ENCODE measurements at places on chromosomes 12 and 14.
A peak's percentile ranks its signal among the peaks of the same experiment; 100 is the strongest.

DNA sequence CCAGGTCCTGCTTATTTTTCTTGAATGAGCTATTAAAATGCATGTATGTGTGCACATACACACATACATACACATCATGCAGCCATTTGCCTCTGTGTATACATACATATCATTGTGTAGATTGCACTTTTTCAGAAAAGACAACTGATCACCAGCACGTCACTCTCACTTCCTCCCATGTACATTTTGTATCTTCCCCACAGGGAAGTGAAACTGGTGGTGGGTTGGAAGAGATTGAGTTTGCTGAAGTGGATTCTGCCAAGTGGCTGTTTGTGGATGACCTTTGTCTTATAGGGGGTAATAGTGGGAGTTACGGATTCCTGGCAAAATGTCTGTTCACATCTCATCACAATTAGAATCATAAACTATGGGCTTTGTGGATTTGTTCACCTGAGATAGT is 448.6 kb downstream of the RAD51B start:
- DNase-seq, result no peak

DNA sequence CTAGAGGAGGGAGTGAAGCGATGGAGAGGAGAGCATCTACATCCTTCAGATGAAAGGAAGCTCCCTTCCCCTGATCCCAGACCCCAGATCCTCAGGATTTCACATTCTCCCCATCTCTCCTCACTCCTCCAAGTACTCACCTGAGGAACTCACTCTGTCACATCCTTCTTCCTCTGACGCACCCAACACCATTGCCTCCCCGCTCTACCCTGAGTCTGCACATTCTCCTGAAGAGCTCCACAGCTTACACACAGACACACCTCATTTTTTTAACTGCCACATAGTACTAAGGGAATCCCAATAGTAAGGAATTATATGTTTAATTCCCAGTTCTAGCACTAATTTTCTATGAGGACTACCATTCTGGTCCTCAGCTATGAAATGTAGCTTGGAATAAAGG is 16.3 kb upstream of the METTL17 start:
- DNase-seq, result no peak

DNA sequence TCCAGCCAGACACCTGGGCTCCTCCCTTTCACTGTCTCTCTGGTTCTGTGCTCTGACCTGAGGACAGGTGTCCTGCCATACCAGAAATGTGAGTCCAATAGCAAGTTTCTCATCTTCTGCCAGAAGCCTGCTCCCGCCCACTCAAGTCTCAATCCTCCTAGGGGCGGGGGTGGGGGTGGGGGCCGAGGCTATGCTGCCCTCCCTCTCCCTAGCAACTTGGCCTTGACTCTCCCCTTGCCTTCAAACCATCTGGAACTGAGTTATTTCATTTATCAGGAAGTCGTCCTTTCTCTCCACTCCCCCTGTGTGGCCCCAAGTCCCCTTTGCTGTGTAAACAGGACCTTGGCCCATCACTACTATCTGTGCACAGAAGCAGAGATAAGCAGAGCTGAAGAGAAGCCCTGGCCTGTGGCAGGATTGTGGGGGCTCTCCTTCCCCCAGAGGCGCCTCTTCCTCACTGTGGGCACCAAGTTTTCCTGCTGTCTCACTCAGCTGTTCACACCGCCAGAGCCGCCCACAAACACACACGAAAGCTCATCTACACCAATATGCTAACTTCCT is 117.1 kb downstream of the DPF3 start:
- no peak for DNase-seq

DNA sequence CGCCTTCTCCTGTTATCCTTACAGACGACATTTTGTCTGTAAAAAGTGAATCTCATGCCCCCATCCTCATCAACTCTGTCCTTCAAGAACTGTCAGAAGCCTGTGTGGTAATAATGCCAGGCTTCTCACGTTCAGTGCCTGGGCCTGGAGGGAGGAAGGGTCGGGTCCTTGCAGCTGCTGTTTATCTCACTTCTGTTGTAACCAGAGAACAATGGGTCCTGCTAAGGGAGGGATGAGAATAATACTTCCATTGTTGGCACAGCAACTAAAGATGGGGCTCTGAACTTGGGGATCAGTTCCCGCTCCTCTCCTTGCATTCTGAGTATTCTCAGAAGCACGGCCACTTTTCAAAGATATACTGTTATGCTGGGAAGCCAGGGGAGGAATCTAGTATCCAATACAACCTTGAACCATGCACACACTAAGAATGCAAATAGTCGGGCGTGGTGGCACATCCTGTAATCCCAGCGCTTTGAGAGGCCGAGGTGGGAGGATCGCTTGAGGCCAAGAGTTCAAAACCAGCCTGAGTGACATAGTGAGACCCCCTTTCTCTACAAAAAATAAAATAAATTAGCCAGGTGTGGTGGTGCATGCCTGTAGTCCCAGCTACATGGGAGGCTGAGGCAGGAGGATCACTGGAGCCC is 38.8 kb upstream of the NINJ2 start:
- DNase-seq, result no peak

- DNase-seq, result no peak
These were observed at the start of gene MMP14 for GRCh38 chr14:22836301-22837113. Gene MMP14 (plus strand): TSS chr14:22836585. CDS start chr14:22836818, 233 bp downstream.

- peak; percentile 86 for DNase-seq
These were observed at the start of gene SGPP1 for GRCh38 chr14:63727736-63728728. Gene SGPP1 (minus strand): TSS chr14:63728065. CDS start chr14:63727944, 121 bp downstream.

GRCh38 chr14:33556382-33557121 is 394.3 kb downstream of the EGLN3 start:
- DNase-seq, result no peak

- DNase-seq, result no peak
These were observed 43.2 kb downstream of the MLXIP start for GRCh38 chr12:122121745-122122144.

GRCh38 chr14:92964124-92965109 is 41.5 kb downstream of the CHGA start:
- DNase-seq, result no peak

- peak; percentile 61 for DNase-seq
These were observed at the start of gene PLXNC1 for GRCh38 chr12:94147991-94148738. Gene PLXNC1 (plus strand): TSS chr12:94148577. CDS start chr12:94148972, 395 bp downstream.

DNA sequence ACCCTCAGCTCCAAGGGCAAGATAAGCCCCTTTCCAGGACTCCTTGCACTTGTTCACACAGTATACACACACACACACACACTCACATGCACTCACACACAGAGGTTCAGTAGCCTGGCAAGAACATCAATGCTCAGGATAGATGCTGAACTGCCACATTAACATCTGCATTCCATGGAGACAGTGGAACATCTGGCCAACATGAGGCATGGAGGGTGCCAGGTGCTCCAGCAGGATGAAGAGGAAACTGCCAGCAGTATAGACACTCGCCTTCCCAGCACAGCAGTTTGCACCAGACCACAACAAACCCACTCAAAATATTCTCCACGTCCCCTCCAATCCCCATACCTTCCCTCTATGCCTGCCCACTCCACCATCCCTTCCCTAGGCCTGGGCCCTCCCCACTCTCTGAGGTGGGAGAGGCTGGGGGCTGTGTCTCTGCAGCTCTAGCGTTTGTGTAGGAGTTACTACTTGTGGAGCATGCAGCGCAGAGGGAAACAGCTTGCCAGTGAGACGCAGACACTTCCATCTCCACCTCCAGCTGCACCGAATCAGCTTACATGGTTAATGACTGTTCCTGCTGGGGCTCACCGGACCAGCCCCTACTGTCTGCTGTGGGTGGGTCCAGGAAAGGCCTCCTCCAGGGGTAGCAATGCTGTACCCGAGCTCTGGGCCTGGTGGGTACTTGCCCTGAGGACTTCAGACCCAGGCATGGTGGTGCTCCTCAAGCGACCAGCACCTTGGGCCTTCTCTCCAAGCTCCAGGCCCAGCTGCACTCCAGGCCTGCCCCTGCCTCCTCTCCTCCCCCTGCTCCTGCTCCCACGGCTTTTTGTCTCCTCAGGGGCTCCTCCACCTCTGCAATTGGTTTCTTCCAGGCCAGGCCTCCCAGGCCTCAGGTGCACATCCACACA is 18.6 kb upstream of the PLEKHG3 start:
- no peak for DNase-seq
